ENCODE measurements at places on chromosomes 11 and 22. TPM values are rescaled to one million over a fixed set of nuclear protein-coding genes. Genes with fewer than 3 reads are reported as not detected.

CSF2RB gene
- total RNA-seq = 0.76 TPM

GRCh38 chr11:58301576-58301975 lies 33.5 kb upstream of the OR10W1 start:
- DNase-seq = peak; percentile 95

C22orf23 gene
- 0.56 TPM for total RNA-seq

DNA sequence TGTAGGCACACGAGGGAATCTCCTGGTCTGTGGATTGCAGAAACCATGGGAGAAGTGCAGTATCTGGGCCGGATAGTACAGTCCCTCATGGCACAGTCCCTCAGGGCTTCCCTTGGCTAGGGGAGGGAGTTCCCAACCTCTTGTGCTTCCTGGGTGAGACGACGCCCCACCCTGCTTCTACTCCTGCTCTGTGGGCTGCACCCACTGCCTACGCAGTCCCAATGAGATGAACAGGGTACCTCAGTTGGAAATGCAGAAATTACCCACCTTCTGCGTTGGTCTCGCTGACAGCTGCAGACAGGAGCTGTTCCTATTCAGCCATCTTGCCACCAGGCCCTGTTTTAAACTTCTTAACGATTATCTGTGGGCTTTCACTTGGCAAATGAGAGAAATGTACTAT lies 157.2 kb upstream of the CARD18 start:
- no peak for DNase-seq

KLHDC7B gene
- 0.05 TPM for total RNA-seq

GRCh38 chr11:124867700-124868099 lies 2.5 kb downstream of the ROBO3 start:
- DNase-seq = peak; percentile 16

TSSK2 gene
- not detected for total RNA-seq

DNA sequence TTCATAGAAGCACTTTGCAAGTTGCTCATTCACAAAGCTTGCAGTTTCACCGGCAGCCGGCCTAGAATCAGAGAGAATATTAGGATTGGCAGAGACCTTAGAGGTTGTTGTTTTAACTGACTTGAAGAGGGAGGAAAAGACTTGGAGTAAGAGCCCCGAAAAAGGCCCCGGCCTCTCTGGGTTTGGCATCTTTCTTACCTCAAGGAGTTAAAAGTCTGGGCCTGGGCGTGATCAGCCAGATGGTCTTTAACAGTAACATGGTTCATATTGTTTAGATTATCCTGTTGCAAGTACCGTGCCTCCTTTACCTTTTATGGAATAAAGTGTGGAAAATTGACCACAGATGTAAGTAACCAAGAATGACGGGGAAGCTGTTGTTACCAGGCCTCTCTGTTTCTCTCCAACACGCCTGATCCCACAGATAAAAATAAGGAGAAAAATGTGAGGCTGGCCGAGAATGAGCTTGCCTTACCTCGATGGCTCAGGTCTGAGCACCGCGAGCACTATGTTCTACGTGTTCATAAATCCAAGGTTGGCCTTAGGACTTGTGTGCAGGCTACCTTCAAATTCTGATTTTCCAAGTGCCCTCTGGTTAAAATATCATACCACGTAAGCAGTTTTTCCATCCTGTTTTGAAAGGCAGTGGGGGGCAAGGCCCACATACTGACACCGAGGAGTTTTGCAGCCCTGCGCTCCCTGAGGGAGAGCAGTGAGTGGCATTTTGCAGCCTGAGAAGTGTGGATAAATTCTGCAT lies 56.4 kb downstream of the PARVA start:
- peak; percentile 79 for DNase-seq

All from HFFc6 (cell line).